ENCODE measurements at places on chromosomes 16 and 17. TPM values are rescaled to one million over a fixed set of nuclear protein-coding genes. Genes with fewer than 3 reads are reported as not detected.
A peak's percentile ranks its signal among the peaks of the same experiment; 100 is the strongest.

- DNase-seq: peak; percentile 91
Observed at GRCh38 chr17:69327060-69327831, at the start of gene ABCA5. Gene ABCA5, minus strand, starts transcription at chr17:69327133. Its CDS starts 12,718 bp downstream, at chr17:69314415.

- DNase-seq: peak; percentile 79
Observed at GRCh38 chr17:40122999-40123810, 1.4 kb downstream of the MSL1 start.

DNA sequence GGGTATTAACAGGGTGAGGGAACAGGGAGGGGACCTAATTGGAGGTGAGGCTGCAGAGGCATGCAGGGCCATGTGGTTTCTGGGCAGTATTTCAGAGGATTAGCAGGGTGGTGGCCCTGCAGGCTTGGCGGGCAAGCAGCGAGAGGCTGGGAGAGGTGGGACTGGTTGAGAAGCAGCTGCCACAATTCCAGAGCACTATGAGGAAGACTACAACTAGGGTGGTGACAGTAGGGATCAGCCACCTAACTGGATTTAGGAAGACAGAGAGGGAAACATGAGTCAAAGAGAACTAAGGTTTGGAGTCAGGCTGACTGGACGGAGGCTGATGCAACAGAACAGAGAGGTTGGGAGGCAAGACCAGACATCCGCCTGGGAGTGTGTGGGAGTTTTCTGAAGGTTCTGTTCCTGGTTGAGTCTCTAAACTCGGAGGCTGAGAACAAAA, 12.3 kb downstream of the ALOXE3 start:
- no peak for DNase-seq

- no peak for DNase-seq
Observed at GRCh38 chr16:57848181-57848580, 45.9 kb upstream of the KIFC3 start.

DNA sequence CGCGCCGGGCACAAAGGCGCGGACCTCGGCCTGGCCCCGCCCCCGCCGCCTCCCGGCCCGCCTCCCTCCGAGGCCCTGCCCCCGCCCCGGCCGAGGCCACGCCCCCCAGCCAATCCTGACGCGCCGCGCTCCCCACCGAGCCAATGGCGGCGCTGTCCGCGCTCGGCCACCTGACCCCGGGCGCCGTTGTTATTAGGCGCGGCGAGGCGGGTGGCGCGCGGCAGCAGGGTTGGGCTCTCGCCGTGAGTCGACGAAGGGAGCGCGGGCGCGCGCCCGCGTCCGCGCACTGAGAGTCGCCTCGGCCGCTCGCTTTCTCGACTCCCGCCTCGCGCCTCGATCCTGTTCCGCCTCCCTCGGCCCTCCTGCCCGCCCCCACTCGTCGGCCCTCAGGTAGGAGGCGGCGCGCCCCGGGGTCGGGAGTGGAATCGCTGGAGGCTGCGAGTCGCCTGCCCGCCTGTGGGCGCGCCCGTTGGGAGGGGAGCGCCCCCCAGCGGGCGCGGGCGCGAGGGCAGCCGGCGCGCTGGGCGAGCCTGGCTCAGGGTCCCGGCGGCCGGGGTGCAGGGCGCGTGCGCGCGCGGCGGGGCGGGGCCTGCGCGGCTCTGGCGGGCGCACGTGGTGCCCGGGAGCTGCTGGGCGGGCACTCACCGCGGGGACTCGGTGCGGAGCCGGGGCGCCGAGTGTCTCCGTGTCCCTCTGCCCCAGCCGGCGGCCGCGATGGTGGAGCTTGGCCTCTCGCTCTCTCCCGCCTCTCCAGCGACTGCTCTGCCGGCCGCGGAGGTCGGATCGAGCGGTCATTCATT, 405 bp upstream of the CBLN1 start:
- peak; percentile 84 for DNase-seq

TRAPPC2L gene
- total RNA-seq: 49.6 TPM

All from right cardiac atrium (tissue), 5 donors.